ENCODE measurements at places on chromosomes 12 and 14.
A peak's percentile ranks its signal among the peaks of the same experiment; 100 is the strongest.

GRCh38 chr14:102508410-102508773 is 1.2 kb downstream of the ANKRD9 start:
- no peak for DNase-seq

GRCh38 chr12:43213608-43214007 is 338.4 kb downstream of the ADAMTS20 start:
- DNase-seq, result no peak

- no peak for DNase-seq
These were observed 43.4 kb downstream of the RAD52 start for GRCh38 chr12:906062-906585.

DNA sequence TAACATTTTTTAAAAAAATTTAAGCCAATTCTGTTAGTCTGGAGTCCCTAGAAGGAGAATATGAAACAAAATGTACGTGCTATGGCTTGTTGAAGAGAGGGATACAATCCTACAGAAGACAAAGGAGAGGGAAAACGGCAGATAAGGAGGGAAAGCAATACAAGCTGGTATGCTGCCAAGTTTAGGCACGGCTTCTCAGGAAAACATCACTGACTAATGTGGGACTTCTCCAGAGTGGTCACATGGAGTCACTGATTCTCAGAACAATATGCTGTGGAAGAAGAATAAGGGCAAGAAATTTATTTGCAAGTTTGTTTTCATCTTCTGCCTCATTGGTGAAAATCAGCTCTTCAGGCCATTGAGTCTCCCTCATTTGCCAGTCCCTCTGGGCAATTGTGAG is 22.9 kb upstream of the NR1H4 start:
- DNase-seq, result no peak

DNA sequence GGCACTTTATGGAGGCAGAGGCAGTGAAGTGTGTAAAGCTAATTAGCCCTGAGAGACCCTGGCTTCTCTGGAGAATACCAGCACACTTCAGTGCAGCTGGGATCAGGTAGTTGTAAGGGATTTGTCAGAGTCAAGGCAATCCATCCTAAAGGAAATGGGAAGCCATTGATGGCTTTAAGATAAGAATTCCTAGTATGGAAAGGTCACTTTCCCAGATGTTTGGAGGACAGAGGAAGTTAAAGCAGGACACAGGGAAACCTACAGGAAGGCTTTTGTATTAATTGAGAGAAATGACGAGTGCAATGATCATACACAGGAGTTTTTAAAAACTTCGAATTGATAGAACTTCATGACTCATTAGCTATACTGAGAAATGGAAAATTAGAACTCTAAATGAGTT is 254.4 kb downstream of the SLC16A7 start:
- DNase-seq, result no peak

GRCh38 chr14:23953464-23954278 is at the start of gene DHRS4:
Gene DHRS4, plus strand, starts transcription at chr14:23953770. Its CDS starts 19 bp downstream, at chr14:23953789.
- DNase-seq, result peak; percentile 71

DNA sequence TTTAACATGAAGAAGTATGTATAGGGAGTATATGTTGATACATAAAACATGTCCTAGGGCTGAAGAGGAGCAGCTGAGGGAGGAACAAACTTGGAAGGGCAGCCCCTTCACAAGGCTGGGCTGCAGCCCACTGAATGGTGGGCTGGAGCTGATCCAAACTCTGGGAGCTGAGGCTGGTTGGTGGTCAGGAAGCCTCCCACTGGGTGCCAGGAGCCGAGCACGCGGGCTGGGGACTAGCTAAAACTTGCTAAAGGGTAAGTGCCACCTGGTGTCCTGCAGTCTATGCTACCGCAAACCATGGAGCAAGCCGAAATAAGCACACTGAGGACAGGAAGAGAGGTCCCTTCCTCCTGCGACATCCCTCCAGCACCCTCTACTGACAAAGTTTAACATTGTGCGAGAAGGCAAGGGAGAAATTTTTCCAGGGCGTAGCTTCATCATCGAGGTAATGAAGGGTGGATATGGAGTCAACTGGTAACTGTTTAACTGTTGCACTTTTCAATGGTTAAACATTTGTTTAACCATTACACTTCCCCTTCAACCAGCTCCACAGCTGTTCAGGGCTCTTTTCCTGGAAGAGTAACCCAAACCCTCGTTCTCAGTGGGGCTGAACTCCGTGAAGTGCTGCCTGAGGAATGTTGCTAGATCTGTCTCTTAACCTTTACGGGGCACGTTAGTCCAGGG is 42.2 kb downstream of the EGLN3 start:
- no peak for DNase-seq
